MG63 (cell line): ENCODE measurements at places on chromosomes 1 and 21. TPM values are rescaled to one million over a fixed set of nuclear protein-coding genes. Genes with fewer than 3 reads are reported as not detected.

- no peak for DNase-seq
Observed at GRCh38 chr1:150601540-150601939, 22.1 kb upstream of the MCL1 start.

GRCh38 chr1:69587391-69587790 is 19.7 kb downstream of the LRRC7 start:
- no peak for DNase-seq

DNA sequence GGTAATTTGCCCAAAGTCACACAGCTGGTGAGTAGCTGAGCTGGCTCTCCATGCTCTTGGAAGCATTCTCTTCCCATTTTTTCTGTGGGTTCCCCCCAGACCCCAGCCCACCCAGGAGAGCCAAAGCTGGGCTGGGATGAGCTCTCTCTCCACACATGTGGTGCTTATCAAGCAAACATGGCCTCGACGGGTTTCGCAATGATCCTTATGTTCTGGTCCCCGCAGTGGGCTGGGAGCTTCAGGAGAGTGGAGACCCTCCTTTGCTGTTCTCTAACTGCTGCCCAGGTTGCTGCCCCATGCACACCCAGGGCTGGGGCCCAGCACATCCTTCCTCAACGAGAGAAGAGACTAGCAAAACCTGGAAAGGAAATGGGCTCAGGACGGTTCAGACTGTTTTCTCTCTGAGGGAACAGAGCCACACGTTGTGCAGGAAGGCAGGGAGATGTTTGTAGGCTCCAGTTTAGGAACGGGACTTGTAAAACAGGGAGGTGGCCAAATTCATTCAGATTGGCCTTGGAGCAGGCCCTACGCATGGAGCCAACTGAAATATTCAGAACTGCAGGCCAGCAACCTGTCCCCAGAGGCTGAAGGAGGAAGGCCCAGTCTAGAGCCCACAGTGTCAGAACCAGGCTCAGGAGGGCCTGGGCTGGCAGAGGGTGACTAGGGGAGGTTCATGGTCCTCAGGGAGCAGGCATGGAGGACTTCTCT is 27.2 kb upstream of the CSF1 start:
- DNase-seq: no peak

GRCh38 chr1:207414606-207415108 is 39.5 kb upstream of the CR2 start:
- no peak for DNase-seq

GRCh38 chr21:14566894-14567293 is 20.8 kb upstream of the SAMSN1 start:
- no peak for DNase-seq

- no peak for DNase-seq
Observed at GRCh38 chr21:14303731-14304488, 79.0 kb downstream of the HSPA13 start.

GRCh38 chr1:2288816-2289536 is 60.9 kb downstream of the SKI start:
- no peak for DNase-seq

DNA sequence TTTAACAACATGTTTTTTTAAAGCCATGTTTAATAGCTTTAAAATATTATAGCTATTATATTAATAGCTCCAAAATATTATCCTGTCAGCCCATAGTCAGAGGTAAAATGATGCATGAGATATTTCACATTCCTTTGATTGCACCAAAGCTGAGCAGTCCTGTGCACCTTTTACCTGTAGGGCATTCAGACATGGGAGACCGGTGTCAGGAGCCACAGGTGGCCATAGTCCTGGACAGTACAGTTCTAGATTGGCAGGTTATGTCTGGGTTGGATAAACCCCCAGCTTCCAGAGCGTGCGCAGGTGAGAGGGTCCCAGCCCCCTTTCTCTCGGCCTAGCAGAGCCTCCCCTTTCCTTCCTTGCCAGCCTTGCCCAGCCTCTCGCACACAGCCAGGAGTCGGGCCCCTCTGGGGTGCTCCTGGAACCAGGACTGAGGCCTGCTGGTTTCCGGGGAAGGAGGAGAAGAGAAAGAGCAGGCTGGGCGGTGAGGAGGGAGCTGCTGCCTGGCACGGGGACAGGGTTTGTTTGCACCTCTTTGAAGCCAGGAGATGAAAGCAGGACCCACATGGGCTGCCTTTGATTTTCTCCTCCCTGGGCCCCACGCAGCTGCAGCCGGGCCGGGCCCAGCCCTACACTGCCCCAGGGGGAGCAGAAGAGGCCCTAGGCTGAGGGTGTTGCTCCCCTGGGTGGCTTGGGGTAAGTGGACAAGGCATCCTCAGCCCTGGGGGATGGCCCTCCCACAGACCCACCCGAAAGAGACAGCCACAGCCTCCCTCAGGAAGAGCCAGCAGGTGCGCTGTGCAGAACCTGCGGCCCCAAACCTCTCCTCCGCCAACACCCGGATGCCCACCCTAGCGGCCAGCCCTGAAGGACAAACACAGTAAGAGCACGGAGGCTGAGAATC is 75.2 kb upstream of the TARDBP start:
- DNase-seq: no peak

- DNase-seq: no peak
Observed at GRCh38 chr1:54207287-54207686, 7.3 kb downstream of the MRPL37 start.

GRCh38 chr1:45001011-45001481 is 10.1 kb downstream of the HECTD3 start:
- DNase-seq: no peak

DNA sequence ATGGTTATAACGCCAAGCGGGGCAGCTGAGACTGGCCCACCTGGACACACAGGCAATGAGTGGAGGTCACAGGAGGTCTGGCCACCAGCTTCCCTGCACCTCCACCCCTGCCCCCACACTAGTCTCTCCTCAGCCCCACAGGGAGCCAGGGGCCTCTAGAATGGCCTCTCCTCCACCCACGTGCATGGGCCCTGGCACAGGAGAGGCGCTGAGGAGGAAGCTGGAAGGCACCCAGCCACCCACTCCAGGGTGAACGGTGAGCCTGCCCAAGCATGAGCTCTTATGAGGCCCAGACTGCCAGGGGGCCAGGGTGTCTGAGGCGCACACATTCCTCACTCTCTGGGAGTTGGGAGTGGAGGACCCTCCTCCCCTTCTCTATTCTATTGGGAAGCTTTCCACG is 22.2 kb downstream of the LRP8 start:
- peak; percentile 88 for DNase-seq

GRCh38 chr1:245198748-245199516 is 44.1 kb downstream of the KIF26B start:
- DNase-seq: no peak

DNA sequence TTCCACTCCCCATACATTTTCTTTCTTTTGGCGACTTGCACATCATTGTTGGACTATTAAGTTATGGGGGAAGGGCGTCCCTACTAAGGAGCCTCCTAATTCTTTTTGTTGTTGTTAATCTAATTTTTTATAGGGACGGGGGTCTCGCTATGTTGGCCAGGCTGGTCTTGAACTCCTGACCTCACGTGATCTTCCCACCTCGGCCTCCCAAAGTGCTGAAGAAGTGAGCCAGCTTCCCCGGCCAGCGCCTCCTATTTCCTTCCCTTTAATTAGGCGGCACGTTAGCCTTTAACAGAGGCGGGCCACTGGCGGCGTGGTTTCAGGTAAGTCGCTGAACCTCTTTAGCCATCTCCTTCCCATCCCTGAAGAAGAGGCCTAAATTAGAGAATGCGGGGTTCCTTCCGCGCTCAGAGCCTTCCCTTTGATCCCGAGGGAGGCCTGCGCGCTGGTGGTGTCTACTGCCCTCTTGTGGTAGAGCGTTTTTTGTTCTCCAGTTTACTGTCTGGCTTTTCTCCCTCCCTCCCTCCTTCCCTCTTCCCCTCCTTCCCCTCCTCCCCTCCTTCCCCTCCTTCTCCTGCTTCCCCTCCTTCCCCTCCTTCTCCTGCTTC is 38.1 kb downstream of the TNFRSF9 start:
- peak; percentile 54 for DNase-seq

DNA sequence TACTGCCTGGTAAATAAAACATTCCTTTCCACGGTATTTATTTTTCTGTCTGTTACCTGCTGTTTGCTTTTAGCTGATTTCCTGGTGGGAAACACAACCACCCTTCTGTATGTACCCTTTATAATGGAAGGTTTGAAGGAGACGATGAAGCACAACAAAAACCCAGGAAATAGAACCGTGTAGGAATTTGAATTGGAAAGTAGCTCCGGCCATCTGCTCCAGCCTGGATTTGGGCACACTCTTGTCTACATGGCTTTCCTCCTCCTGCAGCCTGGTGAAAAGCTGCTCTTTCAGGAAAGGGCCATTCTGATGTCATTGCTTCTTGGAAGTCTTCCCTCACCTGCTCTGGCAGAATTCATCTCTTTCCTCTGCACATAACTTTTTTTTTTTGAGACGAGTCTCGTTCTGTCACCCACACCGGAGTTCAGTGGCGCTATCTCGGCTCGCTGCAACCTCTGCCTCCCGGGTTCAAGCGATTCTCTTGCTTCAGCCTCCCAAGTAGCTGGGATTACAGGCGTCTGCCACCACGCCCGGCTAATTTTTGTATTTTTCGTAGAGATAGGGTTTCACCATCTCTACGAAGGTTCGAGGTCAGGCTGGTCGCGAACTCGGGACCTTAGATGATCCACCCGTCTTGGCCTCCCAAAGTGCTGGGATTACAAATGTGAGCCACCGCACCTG is 2.7 kb downstream of the AK4 start:
- no peak for DNase-seq

DNA sequence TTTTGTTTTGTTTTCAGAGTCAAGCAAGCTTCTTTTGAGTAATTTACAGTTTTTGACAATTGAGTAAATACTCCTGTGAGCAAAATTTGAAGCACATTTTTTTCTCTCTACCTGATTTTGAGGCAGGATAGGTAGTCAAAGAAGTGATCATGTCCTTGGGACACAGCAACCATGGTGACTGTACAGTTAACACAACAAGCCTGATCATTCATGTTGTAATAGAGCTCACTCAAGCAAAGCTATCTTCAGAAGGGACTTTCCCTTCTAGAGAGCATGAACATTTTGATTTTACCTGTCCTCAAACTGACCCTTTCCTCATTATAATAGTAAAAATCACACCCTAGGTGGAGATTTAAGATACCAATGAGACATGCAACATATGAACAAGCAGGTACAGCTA is 126.5 kb upstream of the KCNK1 start:
- no peak for DNase-seq

GRCh38 chr1:117244971-117245370 is 34.2 kb upstream of the VTCN1 start:
- no peak for DNase-seq

DNA sequence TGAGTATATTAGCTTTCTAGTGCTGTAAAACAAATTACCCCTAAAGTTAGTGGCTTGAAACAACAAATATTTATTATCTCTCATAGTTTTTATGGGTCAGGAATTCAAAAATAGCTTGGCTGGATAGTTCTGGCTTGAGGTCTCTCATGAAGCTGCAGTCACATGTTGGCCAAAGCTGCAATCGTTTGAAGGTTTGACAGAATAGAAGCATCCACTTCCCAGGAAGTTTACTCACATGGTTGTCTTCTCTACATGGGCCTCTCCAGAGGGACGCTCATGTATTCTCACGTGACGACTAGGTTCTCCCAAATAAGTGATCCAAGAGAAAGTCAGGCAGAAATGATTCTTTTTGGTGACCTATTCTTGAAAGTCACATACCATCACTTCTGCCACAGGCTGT is 99.1 kb downstream of the NIBAN1 start:
- DNase-seq: no peak

DNA sequence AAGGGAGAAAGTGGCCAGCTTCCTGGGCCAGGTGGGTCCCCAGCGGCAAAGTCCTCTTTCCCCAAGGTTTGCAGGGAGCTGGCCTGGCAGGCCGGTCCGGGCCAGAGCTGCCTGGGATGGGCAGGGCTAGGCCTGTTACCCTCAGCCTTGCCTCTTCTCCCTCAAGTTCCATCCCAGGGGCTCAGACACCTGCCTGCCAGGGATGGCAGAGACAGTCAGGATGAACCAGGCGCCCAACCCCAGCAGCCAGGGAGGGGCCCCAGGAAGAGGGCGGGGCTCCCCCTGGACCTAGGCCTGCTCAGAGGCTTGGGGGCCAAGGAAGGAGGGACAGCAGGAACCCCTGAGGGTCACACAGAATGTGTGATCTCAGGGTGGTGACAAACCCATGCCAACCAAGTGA is 120.6 kb downstream of the CASZ1 start:
- no peak for DNase-seq

- DNase-seq: peak; percentile 16
Observed at GRCh38 chr1:162756523-162756922, 34.0 kb upstream of the HSD17B7 start.

GRCh38 chr1:109815809-109816174 is 52.1 kb upstream of the EPS8L3 start:
- peak; percentile 83 for DNase-seq

- peak; percentile 91 for DNase-seq
Observed at GRCh38 chr1:3501856-3502640, 47.6 kb downstream of the ARHGEF16 start.

DNA sequence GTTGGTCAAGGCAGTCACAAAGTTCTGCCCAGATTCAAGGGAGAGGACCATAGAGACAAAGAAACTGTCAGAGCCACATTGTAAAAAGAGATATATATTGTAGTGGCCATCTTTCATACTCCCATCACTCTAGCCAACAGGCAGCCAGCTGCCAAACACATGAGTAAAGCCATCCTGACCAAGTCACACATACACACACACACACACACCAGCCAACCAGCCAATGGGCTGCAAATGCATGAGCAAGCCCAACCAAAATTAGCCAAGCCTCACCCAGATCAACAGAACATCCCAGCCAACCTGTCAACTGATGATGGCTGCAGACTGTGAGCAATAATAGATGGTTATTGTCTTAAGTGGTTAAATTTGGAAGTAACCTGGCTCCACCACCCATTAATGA is 120.7 kb downstream of the SEC16B start:
- DNase-seq: peak; percentile 59

- DNase-seq: no peak
Observed at GRCh38 chr1:53738205-53739108, 507 bp downstream of the GLIS1 start.

DNA sequence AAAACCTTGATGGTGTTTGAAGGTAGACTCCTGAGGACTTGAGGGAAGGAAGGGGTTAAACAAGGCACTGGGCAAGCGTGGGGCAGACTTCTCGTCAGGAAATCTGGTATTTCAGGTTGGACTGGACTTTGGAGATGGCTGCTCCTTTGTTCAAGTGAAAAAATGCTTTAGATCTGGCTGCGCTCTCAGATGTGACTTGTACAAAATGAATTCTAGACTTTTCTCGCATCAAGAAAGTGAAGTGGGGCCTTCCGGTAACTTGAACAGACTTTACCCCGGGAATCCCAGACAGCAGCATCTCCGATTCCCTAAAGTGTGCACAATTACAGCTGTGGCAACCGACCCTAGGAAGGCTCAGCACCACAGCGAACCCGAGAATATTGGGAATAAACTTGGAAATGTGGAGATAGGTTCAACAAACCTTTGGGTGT is 44.3 kb upstream of the ERRFI1 start:
- no peak for DNase-seq

DNA sequence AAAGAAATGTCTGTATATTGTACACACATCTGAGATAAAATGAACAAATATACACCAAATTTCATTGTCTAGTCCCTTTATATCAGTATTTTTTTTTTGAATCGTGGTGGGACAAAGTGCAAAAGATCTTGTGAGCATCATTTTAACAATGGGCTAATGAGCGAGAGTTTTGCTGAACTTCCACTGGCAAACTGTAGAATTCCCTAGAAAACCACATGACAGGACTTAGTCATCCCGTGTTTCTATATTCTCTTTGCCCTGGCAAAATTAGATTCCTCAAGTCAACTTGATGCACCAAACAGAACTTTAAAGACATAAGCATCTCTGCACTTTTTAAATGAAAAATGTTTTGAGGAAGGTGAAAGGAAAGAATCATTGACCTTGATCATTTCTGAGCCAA is 488.2 kb upstream of the PTBP2 start:
- no peak for DNase-seq

DIO1 gene
- total RNA-seq: not detected in 2 replicates

MMP23B gene
- total RNA-seq: 1.6 TPM in 1 of 2 replicates, not detected in the other

KRTAP10-12 gene
- not detected in 2 replicates for total RNA-seq

HOOK1 gene
- 0.30 and 0.49 TPM in 2 replicates for total RNA-seq

CFHR1 gene
- total RNA-seq: not detected in 2 replicates

B4GALT3 gene
- total RNA-seq: 20.5 and 25.7 TPM in 2 replicates
